Activated gamma-delta T cell (primary cell): ENCODE measurements at places on chromosomes 7 and 10.
A peak's percentile ranks its signal among the peaks of the same experiment; 100 is the strongest.

DNA sequence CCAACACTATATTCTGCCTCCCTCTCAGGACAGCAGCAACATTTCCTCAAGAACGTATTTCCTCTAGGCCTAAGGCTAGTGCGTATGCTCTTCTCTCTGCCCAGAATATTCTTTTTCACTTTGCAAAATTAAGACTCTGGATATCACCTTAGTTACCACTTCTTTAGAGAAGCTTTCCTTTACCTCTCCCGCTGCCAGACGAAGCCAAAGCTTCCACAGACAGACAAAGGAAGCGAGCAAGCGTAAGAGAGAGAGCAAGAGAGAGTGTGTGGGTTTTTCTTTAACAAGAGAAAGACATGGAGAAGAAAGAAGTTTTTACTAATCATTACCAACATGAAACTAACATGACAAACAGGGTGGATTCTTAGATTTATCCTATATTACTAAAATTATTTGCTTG is 64.1 kb downstream of the P4HA1 start:
- no peak for DNase-seq

DNA sequence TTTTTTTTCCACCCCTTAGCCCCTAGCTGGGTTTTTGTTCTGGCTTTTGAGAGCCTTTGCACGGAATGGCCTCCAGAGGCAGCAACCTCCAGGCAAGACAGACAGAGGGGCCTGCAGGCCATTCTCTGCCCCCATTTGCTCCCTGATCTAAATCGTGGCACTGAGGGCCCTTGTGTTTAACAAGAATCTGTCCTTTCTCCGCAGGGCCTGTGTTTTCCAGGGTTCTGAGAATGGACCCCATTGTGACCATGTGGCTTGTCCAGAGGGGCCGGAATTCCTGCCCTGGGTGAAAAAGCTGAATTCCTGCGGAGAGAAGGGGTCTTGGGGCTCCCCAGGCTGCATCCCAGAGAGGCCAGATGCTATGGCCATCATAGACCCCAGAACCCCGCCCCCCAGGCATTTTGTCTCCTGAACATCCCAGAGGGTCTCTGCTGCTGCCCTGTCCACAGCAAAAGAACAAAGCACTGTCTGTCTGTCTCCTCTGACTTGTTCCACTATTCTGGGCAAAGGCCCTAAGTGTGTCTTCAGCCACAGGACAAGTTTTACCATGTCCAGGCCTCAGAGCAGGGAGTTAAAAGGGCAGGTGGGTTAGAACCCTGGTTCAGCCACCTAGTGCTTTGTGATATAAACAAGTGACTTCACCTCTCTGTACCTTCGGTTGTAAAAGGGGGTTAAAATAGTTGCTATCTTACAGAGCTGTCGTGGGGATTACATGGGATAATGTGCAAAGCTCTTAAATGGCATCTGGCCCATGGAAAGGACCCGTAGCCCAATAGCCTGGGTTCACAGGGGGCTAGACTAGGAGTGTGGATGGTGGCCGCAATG is 155.6 kb downstream of the SH3PXD2A start:
- no peak for DNase-seq

- no peak for DNase-seq
These were observed 9.2 kb downstream of the CPSF4 start for GRCh38 chr7:99447943-99448342.

GRCh38 chr10:73876157-73876556 is 1.8 kb upstream of the CAMK2G start:
- DNase-seq: no peak

DNA sequence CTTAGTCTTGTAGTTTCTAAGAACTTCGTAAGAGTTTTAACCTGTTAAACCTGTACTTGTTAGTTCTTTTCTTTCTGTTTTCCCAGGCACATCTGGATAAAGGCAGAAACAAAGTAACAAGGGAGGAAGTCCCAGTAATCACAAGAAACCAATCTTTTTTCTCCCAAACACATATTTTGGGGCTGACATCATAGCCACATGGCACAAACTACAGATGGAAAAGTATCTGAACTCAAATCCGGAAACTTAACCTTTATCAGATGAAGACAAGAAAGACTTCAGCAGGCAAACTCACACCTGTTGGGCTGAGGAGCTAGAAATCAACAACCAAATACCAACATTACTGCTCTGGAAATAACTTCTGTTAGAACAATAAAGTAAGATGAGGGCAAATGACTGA is 67.1 kb downstream of the CUBN start:
- DNase-seq: no peak

GRCh38 chr7:142348921-142349405 is 91.1 kb upstream of the PRSS58 start:
- no peak for DNase-seq

DNA sequence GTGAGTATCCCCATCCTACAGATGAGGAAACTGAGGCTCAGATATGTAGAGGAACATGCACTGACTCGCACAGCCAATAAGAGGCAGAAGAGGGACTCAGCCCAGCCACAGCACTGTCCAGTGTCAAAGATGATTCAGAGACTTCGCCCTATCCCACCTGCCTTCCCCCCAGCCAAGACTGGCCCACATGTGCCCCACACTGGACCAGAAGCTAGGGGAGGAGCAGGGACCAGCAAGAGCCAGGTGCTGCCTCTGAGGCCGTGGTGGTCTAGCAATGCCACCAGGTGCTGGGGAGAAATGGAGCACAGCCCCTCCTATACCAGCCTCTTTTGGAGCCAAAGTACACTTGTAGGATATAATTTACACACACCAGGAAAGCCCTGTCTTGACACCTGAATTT is 22.3 kb downstream of the GRID1 start:
- DNase-seq: no peak

DNA sequence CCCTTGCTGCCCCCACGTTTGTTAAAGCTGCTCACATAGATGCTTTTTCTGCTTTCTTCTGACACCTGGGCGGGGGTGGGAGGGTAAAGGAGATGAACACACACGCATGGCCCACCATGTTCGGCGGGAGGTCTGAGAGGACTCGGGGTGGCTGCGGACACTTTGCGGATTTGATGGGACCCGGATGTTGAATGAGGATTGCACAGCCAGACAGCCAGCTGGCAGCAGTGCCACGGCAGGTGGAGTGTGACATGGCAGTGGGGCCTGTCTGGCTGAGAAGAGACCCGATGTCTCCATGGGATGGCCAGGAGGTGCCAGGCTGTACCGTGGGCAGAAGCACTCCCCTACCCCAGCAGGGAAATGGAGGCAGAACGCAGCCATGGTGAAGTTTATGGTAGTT is 31.2 kb downstream of the PPP2R2D start:
- DNase-seq: no peak

DNA sequence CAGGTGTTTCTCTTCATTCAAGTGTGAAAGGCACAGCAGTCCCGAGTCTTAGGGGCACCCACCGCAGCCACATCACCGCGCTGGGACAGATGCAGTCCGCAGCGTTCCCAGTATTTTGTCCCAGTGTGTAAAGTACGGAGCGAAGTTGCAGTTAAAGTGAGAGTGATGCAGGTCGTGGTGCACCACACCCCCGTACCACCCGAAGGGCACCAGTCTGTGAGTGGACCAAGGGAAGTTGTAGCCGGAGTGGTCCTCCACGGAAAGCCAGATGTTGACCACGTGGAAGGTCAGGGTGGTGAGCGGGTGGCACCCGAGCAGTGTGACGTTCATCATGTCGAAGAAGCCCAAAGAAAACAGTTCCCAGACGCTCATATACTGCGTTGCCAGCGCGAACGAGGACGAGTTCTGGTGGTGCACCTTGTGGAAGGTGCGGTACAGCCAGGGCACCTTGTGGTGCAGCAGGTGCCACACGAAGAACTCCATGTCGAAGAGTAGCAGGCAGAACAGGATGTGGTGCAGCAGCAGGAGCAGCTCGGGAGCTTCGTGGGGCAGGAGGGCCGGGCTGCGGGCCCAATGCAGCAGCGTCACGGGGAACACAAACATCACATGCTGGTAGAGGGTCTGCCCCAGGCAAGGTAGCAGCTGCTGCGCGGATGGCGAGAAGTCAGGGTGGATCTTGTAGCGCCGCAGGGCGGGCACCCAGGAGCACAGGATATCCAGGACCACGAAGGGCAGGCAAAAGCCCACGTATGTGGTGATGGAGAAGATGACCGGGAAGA is 526 bp downstream of the CH25H start:
- no peak for DNase-seq

GRCh38 chr7:1087952-1088920 is at the start of gene GPER1:
GPER1 (plus strand) TSS chr7:1088113; CDS start chr7:1091729, 3,616 bp downstream.
- no peak for DNase-seq

- no peak for DNase-seq
These were observed 224.3 kb downstream of the MDFIC start for GRCh38 chr7:115146148-115146547.

- no peak for DNase-seq
These were observed 12.2 kb downstream of the PRKCQ start for GRCh38 chr10:6567884-6568283.

- DNase-seq: no peak
These were observed 4.9 kb downstream of the CPN1 start for GRCh38 chr10:100076750-100077149.

GRCh38 chr7:135150072-135150782 is 2.4 kb downstream of the TMEM140 start:
- DNase-seq: no peak

DNA sequence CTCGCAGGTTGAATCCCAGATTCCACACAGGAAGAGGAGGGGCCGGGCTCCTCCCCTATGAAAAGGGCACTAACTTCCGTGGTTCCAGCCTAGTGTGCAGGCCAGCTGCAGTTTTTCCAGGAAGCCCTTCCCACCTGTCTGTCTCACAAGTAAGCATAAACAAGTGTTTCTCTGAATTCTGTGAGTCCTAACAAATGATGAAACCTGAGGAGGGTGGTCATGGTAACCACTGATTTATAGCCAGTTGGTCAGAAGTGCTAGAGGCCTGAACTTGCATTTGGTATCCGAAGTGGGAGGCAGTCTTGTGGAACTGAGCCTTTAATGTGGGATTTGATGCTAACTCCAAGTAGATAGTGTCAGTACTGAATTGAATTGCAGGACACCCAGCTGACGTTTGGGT is 54.7 kb upstream of the STEAP4 start:
- DNase-seq: no peak

DNA sequence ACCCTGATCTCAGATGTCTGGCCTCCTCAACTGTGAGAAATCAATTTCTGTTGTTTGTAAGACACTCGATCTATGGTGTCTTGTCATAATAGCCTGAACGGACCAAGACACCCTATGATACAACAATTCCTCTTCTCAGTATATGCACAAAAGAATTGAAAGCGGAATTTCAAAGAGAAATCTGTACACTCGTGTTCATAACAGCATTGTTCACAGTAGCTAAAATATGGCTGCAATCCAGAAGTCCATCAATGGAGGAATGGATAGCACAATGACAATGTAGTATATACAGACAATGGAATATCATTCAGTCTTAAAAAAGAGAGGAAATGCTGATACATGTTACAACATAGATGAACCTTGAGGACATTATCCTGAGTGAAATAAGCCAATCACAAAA is 354.6 kb downstream of the SFMBT2 start:
- DNase-seq: no peak

DNA sequence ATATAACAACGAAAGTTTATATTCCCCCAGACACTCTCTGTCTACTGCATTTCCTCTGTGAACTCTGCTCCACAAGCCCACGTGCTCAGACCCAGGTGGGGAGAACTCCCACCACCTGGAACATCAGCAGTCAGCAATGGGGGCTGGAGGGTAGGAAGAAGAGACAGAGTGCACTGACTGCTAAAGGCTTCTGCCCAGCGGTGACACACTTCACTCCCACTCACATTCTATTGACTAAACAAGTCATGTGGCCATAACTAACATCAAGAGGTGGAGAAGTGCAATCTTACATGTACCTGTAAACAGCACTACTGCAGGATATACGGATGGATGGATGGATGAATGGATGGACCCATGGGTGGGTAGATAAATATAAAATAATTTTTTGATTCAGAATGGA is 122.2 kb downstream of the MPP7 start:
- DNase-seq: no peak

DNA sequence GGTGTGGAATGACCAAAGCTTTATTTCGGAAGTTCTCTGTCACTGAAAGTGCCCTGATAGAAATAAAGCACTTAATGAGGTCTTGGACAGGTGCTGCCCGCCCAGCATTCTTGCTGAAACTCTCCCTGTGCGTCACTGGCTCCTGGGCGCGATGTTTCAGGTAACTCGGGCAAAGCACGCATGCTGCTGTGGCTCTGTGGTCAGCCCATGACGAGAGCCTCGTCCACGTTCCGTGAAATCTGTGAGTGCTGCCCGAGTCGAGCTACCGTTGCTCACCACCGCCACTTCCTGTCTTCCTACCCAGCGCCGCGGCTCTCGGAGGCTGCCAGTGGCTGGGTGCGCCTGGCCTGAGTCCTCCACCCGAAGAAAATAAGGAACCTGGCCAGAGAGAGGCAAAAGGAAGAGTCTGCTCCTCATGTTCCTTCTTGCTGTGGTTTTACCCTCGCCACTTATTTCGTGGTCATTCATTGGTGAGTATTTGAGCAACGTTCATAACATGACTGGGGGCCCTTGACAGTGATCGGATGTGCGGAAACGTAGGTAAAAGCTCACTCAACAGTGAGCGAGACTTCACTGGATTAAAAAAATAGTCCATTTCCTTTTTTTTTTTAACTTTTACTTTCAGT is 95.5 kb downstream of the MAP3K8 start:
- DNase-seq: peak; percentile 65

GRCh38 chr7:133061792-133062191 is 20.1 kb downstream of the CHCHD3 start:
- DNase-seq: no peak

DNA sequence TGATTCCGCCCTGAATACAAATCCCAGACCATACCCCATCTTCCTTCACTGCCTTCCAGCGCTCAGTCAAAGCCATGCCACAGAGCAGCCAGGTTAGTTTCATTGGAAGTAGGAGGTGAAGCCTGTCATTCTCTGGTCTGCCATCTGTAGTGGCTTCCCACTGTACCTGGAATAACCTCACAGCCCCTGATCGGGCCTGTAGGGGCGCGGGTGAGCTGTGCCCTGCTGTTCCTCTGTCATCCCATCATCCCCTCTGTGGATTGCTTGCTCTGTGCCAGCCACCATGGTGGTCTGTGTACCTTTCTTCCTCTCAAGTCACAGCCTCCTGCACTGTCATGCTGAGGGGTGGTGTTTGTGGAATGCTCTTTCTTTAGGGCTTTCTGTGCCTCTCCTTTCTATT is 155.1 kb downstream of the ZNF22 start:
- DNase-seq: no peak

GRCh38 chr7:25646726-25647413 is 418.6 kb upstream of the NPVF start:
- DNase-seq: no peak
